ENCODE measurements at places on chromosomes 1 and 21. TPM values are rescaled to one million over a fixed set of nuclear protein-coding genes. Genes with fewer than 3 reads are reported as not detected.

DNA sequence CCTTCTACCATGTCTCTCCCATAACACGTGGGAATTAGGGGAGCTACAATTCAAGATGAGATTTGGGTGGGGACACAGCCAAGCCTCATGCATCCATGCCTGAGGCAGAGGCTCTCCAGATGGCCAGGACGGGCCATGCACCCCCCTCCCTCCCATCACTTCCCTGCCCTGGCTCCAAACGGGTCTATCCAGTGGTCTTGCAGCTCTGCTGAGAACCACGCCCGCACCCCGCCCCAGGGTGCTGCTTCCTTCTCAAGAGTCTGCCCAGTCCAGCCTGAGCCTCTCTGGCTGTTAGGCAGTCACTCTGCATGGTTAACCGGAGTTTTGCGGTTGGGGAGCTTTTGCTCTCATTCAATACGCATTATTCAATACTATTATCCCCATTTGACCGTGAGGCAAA lies 131.5 kb upstream of the TMEM51 start:
- DNase-seq: no peak

GRCh38 chr1:16243215-16243610 lies 6.2 kb upstream of the CPLANE2 start:
- DNase-seq: no peak

GRCh38 chr1:238999944-239000343 lies 386.4 kb upstream of the CHRM3 start:
- DNase-seq: no peak

DNA sequence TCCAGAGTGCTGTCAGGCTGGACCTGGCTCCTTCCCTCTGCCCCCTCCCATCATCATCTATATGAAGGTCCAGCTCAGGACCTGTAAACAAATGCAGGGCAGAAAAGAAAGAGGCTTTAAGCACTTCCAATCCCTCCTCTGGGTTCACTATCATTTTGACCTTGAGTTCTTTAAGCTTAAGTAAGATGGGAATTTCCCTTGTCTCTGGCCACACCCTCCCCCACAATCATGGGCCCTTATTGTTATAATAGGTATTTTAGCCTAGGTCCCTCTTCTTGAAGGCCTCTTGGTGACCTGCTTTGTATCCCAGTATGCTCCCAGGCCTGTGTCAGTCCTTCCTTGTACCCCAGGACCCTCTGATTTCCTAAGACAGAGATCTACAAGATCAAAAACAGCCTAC lies 45.1 kb upstream of the EPS15 start:
- DNase-seq: no peak

- no peak for DNase-seq
Observed at GRCh38 chr1:111920221-111921024, 69.0 kb downstream of the KCND3 start.

- DNase-seq: no peak
Observed at GRCh38 chr21:38386967-38387366, 111.3 kb downstream of the ERG start.

GRCh38 chr1:101843160-101843559 lies 153.6 kb downstream of the OLFM3 start:
- DNase-seq: no peak

DNA sequence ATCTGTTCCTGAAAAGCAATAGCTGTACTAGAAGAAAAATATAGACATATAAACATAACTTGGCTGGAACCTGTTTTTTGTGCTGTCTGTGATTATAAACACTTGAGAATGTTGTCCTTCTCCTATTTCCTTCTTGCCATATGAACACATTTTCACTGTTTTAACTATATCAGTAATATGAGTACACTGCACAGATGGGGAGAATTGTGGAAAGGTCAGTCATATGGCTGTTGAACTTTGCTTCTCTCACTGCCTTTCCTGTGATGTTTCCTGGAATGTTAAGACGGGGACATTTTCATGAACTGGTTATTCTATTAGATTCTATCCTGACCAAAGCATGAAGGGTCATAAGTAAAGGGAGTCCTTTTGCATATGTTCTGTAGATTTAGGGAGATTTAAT lies 24.9 kb downstream of the HMCN1 start:
- no peak for DNase-seq

DNA sequence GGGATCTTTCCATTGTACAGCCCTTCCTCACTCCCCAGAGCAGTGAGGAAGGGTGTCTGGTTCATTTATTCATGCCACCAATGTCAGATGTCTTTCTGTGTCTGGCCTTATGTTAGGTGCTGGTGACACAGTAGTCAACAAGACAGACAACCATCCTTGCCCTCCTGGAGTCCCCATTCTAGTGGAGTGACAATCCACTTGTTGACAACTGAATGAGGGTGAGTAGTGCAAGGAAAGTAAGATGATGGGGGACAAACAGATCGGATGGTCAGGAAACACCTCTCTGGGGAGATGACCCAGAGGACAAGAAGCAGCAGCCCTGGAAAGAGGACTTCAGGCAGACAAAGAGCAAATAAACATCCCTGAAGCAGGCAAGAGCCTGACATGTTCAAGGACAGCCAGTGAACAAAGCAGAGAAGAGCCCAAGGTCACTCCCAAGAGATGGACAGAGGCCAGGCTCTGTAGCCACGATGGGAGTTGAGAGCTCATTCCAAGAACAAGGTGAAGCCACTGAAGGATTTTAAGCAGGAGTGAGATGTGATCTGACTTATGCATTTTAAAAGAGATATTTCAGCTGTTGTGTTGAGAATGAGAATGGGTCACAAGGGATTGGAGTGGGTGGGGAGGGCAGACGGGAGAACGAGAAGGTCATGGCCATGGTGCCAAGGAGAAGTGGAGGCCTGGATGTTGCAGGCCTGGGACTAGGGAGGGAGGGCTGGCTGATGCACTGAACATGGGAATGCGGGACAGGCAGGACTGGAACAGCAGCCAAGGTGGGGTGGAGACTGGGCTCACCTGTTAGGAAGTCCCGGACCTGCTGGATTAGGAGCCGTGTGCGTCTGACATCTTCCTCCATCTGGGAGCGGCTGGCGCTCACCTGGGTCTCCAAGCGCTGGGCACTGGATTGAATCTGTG lies 30.2 kb downstream of the LAMB3 start:
- no peak for DNase-seq

DNA sequence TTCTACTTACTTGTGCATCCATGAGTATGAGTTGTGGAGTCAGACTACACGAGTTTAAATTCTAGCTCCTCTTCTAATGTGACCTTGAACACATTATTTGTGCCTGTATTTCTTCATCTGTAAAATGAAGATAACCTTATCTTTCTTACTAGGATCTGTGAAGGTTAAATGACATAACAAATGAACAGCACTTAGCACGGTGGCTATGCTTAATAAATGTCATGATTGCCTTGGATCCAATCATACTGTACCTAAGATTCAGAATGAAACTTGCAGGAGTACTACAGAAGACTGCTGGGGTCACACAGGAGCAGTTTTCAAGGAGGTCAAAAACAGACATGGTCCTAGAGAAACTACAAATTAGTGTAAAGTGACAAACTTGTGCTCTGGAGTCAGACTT lies 22.2 kb upstream of the ALG14 start:
- no peak for DNase-seq

- no peak for DNase-seq
Observed at GRCh38 chr1:239930686-239931262, 160.9 kb upstream of the FMN2 start.

- no peak for DNase-seq
Observed at GRCh38 chr1:43705334-43705733, 2.0 kb upstream of the ST3GAL3 start.

DNA sequence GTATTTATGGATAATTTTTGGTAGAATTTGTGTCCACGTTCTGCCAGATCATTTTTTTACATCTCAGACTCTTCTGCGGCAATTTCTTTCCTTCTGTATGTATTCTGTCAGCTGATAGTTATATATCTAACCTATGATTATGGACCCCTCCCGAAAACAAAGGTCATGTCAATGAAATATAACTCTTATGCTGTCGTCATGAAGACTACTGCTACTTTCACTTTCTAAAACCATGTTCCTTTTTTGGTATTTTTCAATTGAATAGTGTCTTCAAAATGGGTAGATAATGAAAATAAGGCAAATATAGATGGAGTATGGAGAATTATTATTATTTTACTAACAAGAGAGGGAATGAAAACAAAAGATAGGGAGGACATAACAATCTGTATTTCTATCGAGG lies 3.2 kb downstream of the ANGPTL1 start:
- DNase-seq: no peak

GRCh38 chr1:16067127-16067768 lies 6.2 kb downstream of the FAM131C start:
- peak; percentile 31 for DNase-seq

- no peak for DNase-seq
Observed at GRCh38 chr21:45255381-45256020, 32.2 kb downstream of the POFUT2 start.

GRCh38 chr21:26445440-26445839 lies 127.6 kb downstream of the CYYR1 start:
- no peak for DNase-seq

DNA sequence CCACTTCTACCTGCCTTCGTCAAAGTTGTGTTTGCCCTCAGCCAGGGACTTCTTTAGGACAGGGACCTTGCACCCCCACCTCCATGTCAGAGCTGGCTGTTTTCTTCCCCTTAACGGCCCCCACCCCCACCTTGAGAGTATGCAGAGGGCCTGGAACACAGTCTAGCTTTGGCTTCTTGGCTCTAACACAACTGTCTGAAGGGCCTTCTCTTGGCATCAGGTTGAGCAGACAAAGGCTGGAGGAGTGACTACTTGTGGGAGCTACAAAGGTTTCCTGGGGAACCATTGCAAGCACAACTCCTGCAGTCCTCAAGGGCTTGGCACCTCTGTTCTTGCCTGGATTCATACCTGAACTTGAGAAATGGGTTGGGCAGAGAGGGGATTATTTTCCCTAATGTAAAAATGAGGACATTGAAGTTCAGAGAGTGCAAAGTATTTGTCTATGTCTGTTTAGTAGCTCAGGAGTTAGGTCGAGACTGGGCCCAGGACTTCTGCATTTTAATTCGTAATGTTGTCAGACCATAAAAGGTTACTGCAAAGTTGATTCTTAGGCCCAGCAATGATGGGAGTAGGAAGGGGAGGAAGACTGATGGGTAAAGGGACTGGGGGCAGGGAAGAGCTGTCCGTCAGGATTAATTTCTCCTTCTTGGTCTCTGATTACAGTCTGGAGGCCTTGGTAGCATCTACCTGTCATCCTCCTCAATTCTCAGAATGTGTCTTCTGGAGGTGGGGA lies 2.6 kb downstream of the CYP4B1 start:
- no peak for DNase-seq

GRCh38 chr1:180231506-180231921 lies 1.4 kb downstream of the LHX4 start:
- DNase-seq: no peak

DNA sequence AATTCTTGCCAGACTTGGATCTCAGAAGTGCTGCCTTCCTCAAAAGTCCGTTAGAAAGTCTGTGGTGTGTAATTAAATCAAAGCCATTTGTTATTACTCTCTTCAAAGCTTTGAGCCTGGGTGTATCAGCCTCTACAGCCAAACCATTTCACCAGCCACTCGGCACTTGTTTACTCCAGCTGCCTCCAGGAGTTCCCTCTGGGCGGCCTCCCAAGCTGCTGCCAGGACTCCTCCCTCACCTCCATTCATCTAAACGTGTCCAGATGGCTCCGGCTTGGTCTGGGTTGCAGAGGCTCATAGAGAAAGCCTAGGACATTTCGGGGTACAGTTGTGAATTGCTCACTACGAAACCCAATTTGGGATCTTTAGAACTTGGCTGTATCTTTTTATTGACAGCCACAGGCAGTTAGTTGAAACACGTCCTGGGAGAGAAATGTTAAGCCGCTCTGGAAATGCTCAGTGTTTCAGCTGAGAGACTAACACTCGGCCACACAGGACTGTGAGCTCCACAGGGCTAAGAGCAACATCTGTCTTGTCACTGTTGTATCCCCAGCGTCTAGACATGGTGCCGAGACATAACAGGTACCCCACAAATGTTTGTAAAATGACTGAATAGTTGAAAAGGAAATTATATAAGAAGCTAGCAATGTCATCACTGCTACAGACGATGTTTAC lies 116.9 kb upstream of the NGF start:
- DNase-seq: no peak

DNA sequence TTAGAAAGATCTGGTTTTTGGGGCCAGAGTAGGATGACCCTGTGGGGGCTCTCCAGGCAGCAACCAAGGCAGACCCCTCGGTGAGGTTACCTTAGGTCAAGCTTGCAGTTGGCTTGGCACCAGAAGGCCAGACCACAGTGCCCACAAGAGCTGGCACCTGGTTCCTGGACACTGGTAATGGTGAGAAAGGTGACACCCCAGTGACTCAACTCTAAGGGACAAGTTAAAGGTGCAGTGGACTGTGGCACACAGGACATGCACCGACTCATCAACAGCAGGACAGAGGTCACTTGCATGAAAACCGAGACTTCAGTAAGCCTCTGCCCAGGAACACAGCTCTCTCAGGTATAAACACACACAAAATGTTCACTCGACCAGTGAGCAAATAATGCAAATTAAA lies 6.7 kb downstream of the LRRC38 start:
- no peak for DNase-seq

DNA sequence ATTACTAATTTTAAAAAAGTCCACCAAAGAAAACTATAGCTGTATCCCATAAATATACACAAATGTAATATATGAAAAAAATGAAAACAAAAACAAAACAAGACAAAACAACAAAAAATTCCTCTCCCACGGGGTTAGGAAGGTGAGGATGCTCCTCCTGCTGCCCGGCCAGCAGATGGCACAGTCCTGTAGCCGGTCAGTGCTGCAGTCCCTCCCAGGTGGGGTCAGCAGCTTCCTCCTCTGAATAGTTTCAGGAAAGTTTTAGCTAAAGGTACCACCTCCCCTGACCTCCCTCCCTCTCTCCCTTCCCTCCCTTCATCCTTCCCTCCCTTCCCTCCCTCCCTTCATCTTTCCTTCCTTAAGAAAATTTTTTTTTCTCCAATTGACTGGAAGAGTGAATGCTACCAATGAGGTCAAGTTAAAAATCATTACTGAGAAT lies 67.8 kb upstream of the BCL10 start:
- DNase-seq: no peak

- DNase-seq: no peak
Observed at GRCh38 chr1:244552336-244552735, 91.3 kb downstream of the CATSPERE start.

- peak; percentile 65 for DNase-seq
Observed at GRCh38 chr1:157496121-157496526, 56.2 kb downstream of the FCRL5 start.

- DNase-seq: no peak
Observed at GRCh38 chr1:64203420-64203819, at the start of gene UBE2U. Gene UBE2U (plus strand): TSS chr1:64203623. CDS start chr1:64204051, 428 bp downstream.

DNA sequence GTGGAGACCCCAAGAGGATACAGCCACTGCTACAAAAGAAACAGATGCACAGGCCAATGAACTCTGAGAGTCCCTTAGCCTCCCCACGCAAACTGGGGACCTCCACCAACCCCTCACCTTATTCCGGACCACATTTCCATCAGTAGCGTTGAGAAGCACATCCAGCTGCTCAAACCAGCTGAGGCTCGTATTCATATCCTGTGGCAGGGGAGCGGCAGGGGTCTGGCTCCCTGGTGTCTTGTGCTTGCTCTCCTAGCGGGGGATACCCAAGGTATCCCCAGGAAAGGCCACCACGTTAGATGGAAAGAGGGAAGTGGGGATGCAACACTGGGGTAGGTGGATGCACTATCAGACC lies 481 bp downstream of the CCDC163 start:
- no peak for DNase-seq

The ADCY10 gene
- 0.66 TPM for total RNA-seq

The NBPF4 gene
- not detected for total RNA-seq

The UAP1 gene
- total RNA-seq: 38.6 TPM

The PIK3R3 gene
- total RNA-seq: 85.3 TPM

The LAMTOR5 gene
- 128 TPM for total RNA-seq

The CHI3L2 gene
- total RNA-seq: not detected

The OR10J5 gene
- total RNA-seq: not detected

The ZNF684 gene
- total RNA-seq: 7.9 TPM

Measured in neural crest cell (in vitro differentiated cells).